ENCODE measurements at places on chromosomes 4 and X.

- DNase-seq, result no peak
These were observed 82.1 kb downstream of the SLC39A8 start for GRCh38 chr4:102263024-102263787.

- DNase-seq, result no peak
These were observed 764 bp upstream of the MTHFD2L start for GRCh38 chr4:74157154-74157553.

GRCh38 chrX:69555481-69556041 is 51.4 kb downstream of the NALF2 start:
- no peak for DNase-seq

DNA sequence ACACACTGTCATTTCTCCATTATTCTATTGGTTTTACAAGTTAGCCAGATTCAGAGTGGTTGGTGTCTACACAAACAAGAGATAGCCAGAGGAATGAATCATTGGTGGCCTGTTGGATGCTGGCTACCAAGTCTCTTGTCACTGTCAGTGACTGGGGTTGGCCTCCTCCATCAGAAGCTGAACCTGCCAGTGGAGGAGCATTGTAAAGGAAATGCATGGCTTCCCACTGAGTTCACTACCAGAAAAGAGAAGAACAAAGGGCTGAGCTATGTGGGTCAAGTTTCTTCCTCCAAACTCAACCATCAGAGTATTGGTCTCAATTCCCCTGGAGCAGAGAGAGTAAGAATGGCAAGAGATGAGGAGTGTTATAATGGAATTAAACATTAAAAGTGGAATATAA is 26.5 kb upstream of the ANKRD50 start:
- no peak for DNase-seq

DNA sequence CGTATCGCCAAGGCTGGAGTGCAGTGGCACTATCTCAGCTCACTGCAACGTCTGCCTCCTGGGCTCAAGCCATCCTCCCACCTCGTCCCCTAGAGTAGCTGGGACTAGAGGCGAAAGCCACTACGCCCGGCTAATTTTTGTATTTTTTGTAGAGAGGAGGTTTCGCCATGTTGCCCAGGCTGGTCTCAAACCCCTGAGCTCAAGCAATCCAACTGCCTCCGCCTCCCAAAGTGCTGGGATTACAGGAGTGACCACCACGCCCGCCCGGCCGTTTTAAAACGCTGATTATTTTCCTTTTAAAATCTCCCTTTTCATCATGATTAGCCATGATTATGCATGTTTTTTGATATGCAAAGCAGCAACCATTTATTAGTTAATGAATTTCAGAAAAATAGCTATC is 2.2 kb downstream of the N4BP2 start:
- no peak for DNase-seq

- no peak for DNase-seq
These were observed at the start of gene ADH4 for GRCh38 chr4:99144070-99144469. TSS of gene ADH4 (minus strand) at chr4:99144297. CDS start at chr4:99144222, 75 bp downstream.

DNA sequence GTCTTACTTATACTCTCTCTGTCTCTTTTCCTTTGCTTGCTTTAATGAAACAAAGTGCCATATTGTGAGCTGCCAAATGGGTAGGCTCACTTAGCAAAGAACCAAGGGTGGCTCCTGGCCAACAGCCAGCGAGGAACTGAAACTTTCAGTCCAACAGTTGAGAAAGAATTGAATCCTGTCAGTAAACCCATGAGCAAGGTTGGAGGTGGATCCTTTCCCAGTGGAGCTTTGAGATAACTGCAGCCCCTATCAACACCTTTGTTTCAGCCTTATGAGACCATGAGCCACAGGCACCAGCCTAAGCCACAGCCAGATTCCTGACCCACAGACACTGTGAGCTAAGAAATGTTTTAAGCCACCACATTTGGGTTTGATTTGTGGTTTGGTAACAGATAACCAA is 362.2 kb downstream of the PDGFC start:
- DNase-seq, result no peak

DNA sequence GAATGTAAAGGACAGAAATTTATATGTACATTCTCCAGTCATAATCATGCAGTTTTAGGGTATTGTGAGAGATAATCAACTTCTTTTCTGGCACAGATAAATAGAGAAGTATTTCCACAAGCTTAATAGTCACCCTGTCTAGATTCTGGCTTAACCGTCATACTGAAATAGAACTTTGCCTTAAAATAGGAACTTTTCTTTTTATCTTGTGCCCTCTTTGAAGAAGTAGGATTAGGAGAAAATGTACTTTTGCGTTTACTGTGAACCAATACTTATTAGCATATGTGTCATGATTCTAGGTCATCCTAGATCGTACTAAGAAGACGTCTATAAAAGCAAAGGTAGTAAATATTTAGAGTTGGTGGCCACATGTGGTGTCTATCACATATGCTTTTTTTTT is 95.4 kb downstream of the NFKB1 start:
- no peak for DNase-seq

DNA sequence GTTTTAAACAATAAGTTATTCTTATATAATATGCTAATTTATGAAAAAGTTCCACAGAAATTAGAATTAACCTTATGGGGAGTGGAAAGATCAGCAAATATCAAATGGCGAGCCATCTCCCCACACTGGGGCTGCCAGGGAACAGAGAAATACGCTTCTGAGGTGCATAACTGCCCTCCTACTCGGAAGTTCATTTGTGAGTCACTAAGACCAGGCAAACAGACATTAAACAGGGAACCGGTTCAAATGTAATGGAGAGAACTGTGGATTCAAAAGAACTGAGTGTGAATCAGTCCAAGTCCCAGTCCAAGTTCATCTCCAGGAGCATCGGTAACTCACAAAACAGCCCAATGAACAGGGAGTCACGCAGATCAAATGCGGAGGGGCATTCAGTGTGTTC is 11.4 kb upstream of the S100G start:
- DNase-seq, result no peak

GRCh38 chr4:96097040-96097607 is 257.2 kb downstream of the PDHA2 start:
- no peak for DNase-seq

GRCh38 chrX:139196890-139197289 is 333.6 kb upstream of the F9 start:
- no peak for DNase-seq

- no peak for DNase-seq
These were observed 75.6 kb downstream of the MAML3 start for GRCh38 chr4:140078366-140078765.

GRCh38 chrX:55908661-55909212 is 191.2 kb downstream of the RRAGB start:
- no peak for DNase-seq

GRCh38 chr4:44623676-44624075 is 27.7 kb downstream of the YIPF7 start:
- no peak for DNase-seq

- DNase-seq, result no peak
These were observed 40.5 kb downstream of the ATP1B4 start for GRCh38 chrX:120402369-120402768.

DNA sequence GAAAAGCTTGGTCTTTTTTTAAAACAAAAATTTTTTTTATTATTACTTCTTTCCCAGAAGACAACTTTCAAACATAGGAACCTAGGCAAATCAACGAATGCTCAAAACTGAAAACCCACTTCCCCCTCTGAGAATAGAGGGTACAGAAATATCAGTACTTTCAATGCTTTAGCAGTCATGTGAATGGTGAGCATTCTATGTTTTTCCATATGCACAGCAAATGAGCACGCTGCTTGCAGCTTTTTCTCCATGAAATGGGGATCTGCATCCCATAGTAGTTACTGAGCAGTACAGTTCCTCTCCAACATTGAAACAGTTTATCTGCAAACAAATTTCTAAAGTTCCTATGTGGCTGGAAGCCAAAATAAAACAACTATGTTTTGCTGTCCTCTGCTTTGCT is 108.4 kb upstream of the BMP2K start:
- no peak for DNase-seq

- DNase-seq, result no peak
These were observed 45.9 kb upstream of the UNC5C start for GRCh38 chr4:95594629-95595028.

DNA sequence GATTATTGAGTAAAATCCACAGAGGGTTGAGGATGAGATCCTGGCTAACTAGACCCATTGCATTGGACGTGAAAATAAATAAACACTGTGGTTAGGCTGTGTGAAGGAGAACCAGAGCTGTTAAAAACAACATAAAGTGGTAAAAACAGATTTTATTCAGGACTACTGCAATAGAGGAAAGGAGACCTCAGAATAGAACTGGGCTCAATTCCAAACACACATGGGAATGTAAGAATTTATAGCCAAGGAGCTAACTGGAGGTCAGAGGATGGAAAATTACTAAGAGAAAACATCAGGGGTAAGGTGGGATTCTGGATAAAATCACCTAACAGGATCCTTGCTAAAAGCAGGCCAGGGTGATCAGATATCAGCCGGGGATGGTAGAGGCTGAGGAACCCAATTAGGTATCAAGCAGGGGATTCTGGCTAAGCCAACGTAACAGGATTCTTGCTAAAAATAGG is 112.4 kb downstream of the RNF150 start:
- no peak for DNase-seq

DNA sequence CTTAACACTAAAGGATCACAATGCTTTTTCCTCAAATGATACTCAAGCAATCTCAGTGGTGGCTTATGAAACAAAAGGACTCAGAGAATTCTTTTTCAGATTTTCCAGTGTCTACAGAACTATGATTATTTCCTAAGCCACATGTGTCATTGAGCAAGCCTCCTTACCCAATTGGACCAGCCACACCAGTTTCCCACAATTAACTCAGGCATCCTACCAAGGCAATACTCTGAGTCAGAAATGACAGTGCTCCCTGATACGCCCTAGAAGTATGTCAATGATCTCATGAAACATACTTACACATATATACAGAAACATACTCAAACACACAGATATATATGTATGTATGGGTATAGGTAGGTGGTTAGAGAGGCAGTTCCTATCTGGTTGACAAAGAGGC is 4.8 kb downstream of the ADAMTS3 start:
- DNase-seq, result no peak

DNA sequence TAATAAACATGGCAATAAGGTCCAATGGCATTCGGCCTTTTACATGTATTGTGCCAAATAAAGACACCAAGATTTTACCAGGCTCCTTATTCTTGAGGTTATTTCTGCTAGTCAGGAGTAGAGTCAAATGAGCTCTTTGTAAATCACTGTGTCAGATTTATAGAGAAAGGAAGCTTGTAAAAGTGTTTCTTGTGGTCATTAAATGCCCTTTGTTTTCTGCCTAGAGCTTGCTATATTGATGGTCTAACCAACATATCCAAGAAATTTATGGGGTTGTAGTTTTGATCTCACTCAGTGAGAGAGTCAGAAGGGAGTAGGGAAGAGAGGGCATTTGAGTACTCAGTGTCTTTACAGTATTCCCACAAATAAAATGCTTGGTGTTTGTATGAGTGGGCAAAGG is 86.2 kb upstream of the FRMPD4 start:
- no peak for DNase-seq

GRCh38 chr4:131644619-131645018 is 1504.5 kb upstream of the PCDH10 start:
- DNase-seq, result no peak

GRCh38 chrX:115949900-115950822 is 220.4 kb upstream of the AGTR2 start:
- DNase-seq, result no peak

DNA sequence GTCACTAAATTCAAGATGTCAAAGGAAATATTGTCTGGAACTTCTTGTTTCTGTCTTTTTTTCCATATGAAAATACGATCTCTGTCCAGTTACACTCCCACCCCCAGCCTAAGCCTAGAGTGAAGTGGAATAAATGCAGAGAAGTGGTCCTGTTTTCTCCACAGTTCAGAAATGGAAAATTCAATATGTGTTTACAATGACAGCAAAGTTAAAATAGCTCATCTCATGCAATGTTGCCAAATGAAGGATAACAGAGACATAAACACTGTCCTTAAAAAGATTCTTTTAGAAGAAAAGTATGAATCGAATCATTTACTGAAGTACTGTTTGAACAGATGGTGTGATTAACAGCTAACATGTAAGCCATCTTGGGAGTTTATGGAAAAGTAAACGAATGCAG is 160.8 kb upstream of the STK26 start:
- DNase-seq, result no peak

GRCh38 chr4:168995537-168996295 is 14.3 kb downstream of the CBR4 start:
- no peak for DNase-seq

DNA sequence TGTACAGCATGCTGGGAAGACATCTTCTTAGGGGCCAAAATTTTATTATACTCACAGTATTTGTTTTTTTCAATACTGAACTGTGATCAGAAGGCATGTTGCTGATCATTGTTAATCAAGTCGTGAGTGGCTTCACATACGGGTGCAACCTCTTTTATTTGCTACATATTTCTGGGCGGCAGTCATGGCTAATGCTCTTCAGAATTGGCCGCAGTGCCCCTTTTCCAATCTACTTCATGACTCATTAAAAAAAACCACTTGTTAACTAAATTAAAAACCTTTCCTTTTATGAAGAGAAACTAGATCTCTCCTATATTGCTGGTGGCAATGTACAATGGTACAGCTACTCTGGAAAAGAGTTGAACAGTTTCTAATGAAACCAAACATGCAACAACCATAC is 101.5 kb upstream of the C1GALT1C1 start:
- no peak for DNase-seq

DNA sequence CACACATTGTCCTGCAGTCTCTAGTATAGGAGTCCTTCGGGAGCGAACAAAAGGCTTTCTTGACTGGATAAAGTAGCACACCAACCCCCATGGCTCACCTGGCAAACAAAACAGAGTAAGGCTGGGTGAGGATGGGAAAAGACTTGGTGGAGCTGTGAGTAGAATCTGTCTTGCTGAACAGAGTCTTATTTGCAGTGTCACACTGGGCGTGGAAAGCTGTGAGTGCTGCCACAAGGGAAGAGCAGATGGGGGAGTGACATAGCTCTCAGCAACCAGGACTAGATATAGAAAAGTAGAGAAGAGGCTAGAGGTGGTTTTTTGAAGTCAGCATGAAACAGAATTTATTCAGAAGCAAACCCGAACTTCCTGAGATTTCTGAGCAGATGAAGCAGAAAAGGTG is 137.2 kb upstream of the ESX1 start:
- DNase-seq, result no peak

Data from stimulated activated CD8-positive, alpha-beta memory T cell treated with anti-CD3 and anti-CD28 coated beads, Interleukin-7, amount 100 ng/mL, for 24 hours (primary cell).